Stimulated activated CD8-positive, alpha-beta memory T cell treated with anti-CD3 and anti-CD28 coated beads, Interleukin-7, amount 100 ng/mL, for 1 hour (primary cell): ENCODE measurements at places on chromosomes 2 and 18.

DNA sequence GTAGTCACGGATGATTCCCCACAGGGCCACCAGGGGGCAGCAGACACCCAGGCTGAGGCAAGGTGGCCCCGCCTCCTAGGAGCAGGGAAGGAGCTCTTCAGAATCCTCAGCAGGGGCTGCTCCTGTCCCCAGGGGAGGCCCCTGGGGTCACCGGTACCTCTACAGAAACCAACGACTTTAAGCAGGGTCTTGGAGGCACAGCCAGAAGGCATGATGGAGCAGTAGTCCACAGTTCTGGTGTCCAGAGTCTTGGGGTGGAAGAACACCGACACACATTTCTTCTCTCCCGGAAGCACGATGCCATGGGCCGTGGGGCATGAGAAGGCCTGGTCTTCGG lies 11.5 kb downstream of the CFAP65 start:
- DNase-seq, result peak; percentile 65

GRCh38 chr18:54263904-54264336 lies 5.4 kb upstream of the POLI start:
- no peak for DNase-seq

DNA sequence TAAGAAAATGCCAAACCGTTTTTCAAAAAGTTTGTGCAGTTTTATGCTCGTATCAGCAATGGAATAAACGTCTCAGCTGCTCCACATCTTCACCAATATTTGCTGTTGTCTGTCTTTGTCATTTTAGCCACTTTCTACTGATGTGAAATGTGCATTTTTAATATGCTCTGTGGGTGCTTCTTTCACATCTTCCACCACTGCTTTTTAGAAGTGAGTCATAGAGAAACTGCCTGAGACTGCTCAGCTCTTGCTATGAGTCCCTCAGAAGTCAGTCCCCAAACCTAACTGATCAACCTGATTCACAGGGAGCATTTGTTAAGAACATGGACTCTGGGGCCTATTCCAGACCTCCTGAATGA lies 41.0 kb upstream of the EPC2 start:
- DNase-seq, result no peak

GRCh38 chr2:235271936-235272335 lies 221.9 kb upstream of the AGAP1 start:
- no peak for DNase-seq

GRCh38 chr2:181457741-181458425 lies 697 bp downstream of the ITGA4 start:
- DNase-seq, result no peak

DNA sequence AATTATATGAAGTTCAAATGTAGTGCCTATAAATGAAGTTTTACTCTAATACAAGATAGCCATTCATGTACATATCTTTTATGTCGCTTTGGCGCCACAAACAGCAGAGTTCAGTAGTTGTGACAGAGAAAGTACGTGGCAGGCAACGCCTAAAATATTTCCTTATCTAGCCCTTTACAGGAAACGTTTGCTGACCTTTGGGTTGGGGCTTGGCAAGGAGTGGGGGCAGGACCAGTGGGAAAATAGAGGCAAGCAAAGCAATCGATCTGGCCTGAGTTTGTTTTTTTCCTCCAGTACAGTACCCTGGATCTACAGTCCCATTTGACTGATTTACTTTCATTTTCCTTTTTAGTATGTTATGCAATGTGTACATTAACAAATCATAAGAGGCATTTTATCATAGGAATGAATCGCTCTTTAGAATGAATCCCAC lies 13.1 kb downstream of the CCDC68 start:
- DNase-seq, result peak; percentile 6

GRCh38 chr2:8956774-8957173 lies 46.7 kb downstream of the MBOAT2 start:
- no peak for DNase-seq
